ENCODE measurements at places on chromosomes 5 and 9.

DNA sequence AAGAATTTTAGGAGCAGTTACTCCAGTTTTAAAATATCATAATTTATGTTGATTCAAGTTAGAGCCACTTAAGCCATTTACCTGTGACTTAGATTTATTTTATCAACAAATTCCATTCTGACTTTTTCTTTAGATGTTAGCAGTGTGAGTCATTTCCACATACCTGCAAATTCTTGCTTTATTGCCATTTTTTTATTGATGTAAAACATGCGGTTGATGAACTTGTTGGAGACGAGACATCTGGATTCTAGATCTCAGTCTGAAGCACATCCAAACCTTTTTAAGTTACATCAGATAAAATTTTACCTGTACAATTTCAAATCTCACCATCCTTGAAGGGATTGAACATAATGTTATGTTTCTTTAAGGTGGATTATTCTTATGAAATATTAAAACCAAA lies 240.9 kb downstream of the IRX1 start:
- DNase-seq, result no peak

- DNase-seq, result no peak
Measured at GRCh38 chr9:124859803-124860581, 1.8 kb downstream of the RPL35 start.

- no peak for DNase-seq
Measured at GRCh38 chr9:93903886-93904648, 51.1 kb downstream of the BARX1 start.

- DNase-seq, result no peak
Measured at GRCh38 chr5:143987264-143987663, 175.3 kb downstream of the HMHB1 start.

DNA sequence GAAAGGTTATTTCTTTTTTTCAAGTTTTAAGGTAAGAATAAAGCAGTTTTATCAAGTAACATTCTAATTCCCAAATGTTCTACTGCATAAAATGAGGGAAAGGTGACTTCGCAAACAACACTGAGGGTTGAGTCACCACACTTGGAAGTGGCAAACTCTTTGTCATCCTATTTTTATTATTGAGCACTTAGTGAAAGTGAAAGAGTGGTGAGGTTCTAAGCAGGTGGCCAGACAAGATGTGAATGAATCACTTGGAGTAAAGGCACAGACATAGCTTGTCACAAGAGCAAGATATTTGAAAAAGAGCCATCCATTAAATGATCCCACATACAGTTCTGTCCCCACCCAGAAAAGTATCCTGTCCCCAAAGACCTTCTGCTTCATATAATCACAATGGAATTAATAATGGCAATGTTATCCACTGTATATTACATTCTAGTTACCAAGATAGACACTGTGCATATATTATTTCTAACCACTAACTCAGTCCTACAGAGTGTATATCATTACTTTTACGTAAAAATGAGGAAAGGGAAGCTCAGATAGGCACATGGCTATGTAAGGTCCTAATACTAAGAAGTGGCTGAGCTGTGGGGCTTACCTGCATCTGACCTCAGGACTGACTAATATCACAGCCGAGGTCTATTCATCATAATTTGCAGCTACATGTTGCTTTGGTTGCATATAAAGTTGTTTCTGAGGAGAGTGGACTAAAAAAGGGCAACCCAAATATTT lies 730.4 kb upstream of the MEF2C start:
- no peak for DNase-seq

GRCh38 chr5:5822729-5823257 lies 400.3 kb downstream of the ICE1 start:
- DNase-seq, result no peak

DNA sequence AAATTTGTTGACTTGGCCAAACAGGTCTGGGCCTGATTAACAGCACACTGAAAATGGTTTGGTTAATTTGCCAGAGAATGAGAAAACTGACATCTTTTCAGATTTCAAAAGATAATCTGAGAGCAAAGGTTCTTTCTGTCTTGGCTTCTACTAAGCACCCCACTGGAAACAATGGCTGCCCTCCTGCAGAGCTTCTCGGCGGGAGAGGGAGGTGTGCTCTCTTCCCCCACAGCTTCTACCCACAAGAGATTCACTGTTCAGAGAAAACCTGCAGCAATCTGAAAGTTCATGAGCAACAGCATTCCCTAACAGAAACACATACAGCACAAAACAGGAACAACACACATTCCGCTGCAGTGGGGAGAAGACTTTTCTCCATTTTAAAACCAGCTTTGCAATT lies 3.0 kb downstream of the DNAH5 start:
- DNase-seq, result no peak

- DNase-seq, result no peak
Measured at GRCh38 chr9:38339087-38339486, 53.4 kb upstream of the ALDH1B1 start.

GRCh38 chr5:127609957-127610356 lies 38.9 kb upstream of the CTXN3 start:
- DNase-seq, result no peak

- no peak for DNase-seq
Measured at GRCh38 chr5:141637767-141638419, 1.1 kb downstream of the RELL2 start.

- DNase-seq, result no peak
Measured at GRCh38 chr9:76916231-76916630, 10.3 kb upstream of the PRUNE2 start.

DNA sequence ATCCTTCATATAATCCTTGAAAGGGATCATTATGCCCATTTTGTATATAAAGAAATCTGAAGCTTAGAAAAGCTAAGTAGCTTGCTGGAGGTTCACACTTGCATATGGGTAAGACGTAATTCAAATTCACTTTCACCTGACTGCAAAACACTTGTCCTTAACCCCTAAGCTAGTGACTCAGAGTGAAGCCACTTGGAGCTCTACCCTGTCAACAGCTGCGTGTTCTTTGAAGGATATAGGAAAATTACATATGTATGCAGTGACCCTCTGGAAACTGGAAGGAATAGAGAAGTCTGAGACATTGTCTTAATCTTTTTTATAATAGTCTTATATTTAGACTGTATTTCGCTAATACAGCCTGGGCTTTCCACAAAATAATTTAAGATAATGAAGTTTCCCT lies 80.0 kb upstream of the STK32A start:
- DNase-seq, result no peak

- no peak for DNase-seq
Measured at GRCh38 chr5:59893429-59894227, at the start of gene PDE4D. PDE4D (minus strand) TSS chr5:59893726.
